ENCODE measurements at places on chromosomes 2 and 18. TPM values are rescaled to one million over a fixed set of nuclear protein-coding genes. Genes with fewer than 3 reads are reported as not detected.

GRCh38 chr2:44286884-44287638 lies 11.8 kb downstream of the SLC3A1 start:
- no peak overlapping the region for H3K4me3 ChIP-seq
- no peak for DNase-seq
- no peak overlapping the region for H3K27ac ChIP-seq
- no peaks in the 10 kb centered on the region for H3K36me3 ChIP-seq

- H3K4me1 ChIP-seq = peaks cover 10% of the 10 kb centered on the region
- H3K4me3 ChIP-seq = no peak overlapping the region
- H3K27ac ChIP-seq = no peak overlapping the region
- H3K36me3 ChIP-seq = no peaks in the 10 kb centered on the region
- H3K27me3 ChIP-seq = peaks cover 23% of the 10 kb centered on the region
Observed at GRCh38 chr2:222050981-222051380, 247.8 kb downstream of the PAX3 start.

GRCh38 chr2:17879137-17879912 lies 858 bp downstream of the KCNS3 start:
- no peak overlapping the region for H3K27ac ChIP-seq
- H3K27me3 ChIP-seq = peaks cover 31% of the 10 kb centered on the region
- peak overlapping the region; percentile 87 for H3K4me3 ChIP-seq
- H3K36me3 ChIP-seq = no peaks in the 10 kb centered on the region
- peak; percentile 22 for DNase-seq

DNA sequence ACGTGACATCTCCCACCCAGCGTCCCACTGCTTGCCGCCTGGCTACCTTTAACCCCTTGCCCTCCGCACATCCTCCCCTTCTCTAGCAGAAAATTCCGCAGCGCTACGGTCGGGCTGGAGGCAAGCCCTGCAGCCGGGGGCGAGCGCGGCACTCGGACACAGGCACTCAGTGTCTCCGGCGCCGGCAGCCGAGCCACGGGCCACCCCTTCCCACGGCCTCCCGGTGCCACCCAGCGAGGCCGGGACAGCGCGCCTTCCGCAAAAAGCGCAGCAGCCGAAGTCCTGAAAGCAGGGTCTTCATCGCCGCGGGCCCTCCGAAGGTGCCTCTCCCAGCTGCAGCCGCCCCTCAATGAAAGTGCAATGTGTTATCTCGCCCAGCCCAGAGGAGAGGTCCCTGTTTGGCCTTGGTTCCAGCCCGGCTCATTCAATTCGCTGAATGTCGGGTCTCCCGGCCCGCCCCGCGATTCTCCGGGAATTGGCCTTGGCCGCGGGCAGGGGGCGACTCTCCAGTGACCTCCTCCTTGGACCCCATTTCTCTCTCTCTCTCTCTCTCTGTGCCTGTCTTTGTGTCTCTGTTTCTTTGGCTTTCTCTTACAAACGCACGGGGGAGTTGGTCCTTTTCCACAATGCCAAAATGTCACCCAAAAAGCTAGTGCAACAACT lies 1.1 kb downstream of the DLGAP1 start:
- no peaks in the 10 kb centered on the region for H3K27me3 ChIP-seq
- no peaks in the 10 kb centered on the region for H3K4me1 ChIP-seq
- H3K4me3 ChIP-seq = no peak overlapping the region

DNA sequence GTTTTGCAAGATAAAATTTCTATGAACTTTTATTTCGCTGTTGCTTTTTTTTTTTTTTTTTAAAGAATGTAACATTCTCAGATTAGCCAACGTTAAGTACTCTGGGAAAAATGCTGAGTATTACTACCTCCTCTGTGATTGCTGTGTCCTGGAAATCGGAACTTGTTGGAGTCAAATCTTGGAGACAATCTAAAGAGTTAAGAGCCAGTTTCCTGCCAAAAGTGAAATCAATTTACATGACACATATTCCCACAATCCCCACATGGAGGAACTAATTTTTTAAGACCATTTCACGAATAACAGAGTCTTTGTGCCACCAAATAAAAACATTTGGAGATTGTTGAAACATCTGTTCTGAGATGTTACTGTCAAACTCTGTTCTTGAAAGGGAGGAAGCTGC lies 127.8 kb downstream of the MEP1B start:
- no peaks in the 10 kb centered on the region for H3K27me3 ChIP-seq
- DNase-seq = no peak
- no peak overlapping the region for H3K4me3 ChIP-seq
- H3K27ac ChIP-seq = no peak overlapping the region
- H3K36me3 ChIP-seq = no peaks in the 10 kb centered on the region

DNA sequence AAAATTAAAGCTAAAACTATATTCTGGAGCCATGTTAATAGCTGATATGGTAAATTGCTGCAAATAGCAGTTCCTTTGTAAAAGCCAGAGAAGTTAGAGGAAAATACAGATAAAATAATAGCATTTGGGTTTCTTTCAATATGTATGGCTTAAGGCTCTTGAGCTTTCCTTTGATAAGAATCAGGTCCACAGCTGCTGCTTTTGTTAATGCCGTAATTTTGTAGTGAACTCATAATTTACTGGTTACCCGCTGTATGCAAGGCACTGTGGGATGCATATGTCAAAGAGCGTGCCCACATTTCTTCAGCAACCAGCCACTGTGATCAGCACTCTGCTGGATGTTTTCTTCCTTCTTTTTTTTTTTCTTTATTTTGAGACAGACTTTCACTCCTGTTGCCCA lies 79.1 kb downstream of the MOGAT1 start:
- peaks cover 32% of the 10 kb centered on the region for H3K4me1 ChIP-seq
- H3K27me3 ChIP-seq = no peaks in the 10 kb centered on the region
- no peak overlapping the region for H3K27ac ChIP-seq
- no peak for DNase-seq
- no peak overlapping the region for H3K4me3 ChIP-seq

GRCh38 chr2:100632759-100633158 lies 70.0 kb downstream of the PDCL3 start:
- DNase-seq = no peak
- no peak overlapping the region for H3K4me3 ChIP-seq
- H3K4me1 ChIP-seq = no peaks in the 10 kb centered on the region
- H3K36me3 ChIP-seq = no peaks in the 10 kb centered on the region

- peaks cover 5% of the 10 kb centered on the region for H3K27me3 ChIP-seq
- no peaks in the 10 kb centered on the region for H3K4me1 ChIP-seq
- DNase-seq = peak; percentile 64
- no peak overlapping the region for H3K4me3 ChIP-seq
- no peak overlapping the region for H3K27ac ChIP-seq
Observed at GRCh38 chr18:35407871-35408481, 30.8 kb upstream of the ZNF396 start.

DNA sequence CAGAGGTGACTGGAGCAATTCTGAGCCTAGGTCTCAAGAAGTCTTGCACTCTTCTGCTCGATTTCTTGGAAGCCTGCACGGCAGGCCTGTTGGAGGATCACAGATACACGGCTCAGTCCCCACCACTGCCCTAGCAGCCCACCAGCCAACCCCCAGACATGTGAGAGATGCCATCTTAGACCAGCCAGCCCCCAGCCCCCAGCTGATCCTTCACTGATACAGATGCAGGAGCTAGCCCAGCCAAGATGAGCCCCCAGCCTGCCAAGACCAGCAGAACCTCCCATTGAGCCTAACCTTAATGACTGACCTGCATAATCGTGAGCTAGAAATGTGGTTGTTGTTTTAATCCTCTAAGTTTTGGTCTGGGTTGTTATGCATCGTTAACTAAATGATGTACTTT lies 47.5 kb downstream of the INHBB start:
- no peak overlapping the region for H3K27ac ChIP-seq
- peaks cover 19% of the 10 kb centered on the region for H3K4me1 ChIP-seq
- no peaks in the 10 kb centered on the region for H3K36me3 ChIP-seq
- no peak for DNase-seq
- H3K4me3 ChIP-seq = no peak overlapping the region
- peaks cover 7% of the 10 kb centered on the region for H3K27me3 ChIP-seq

GRCh38 chr2:159201360-159202063 lies 85.0 kb downstream of the WDSUB1 start:
- DNase-seq = peak; percentile 11
- H3K27ac ChIP-seq = peak overlapping the region; percentile 94
- peaks cover 27% of the 10 kb centered on the region for H3K36me3 ChIP-seq
- peak overlapping the region; percentile 50 for H3K4me3 ChIP-seq

DNA sequence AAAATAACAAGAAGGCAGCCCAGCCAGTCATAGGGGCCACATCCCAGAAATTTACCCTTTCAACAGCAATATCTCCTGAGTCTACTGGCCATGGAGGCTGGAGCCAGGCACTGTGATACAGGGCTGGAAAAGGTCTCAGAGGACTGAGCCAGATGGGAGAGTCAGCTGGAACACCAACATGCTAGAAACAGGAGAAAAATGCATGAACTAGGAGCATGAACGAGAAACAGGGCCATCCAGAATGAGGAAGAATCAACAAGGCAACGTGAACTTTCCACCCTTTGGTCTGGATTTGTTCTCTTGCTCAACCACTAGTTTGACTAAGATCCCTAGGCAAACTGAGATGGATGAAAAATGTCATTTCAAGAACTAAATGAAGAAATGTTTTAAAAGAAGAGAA lies 13.1 kb downstream of the PID1 start:
- no peak for DNase-seq
- H3K27me3 ChIP-seq = peaks cover 2% of the 10 kb centered on the region
- peaks cover 26% of the 10 kb centered on the region for H3K36me3 ChIP-seq
- H3K4me1 ChIP-seq = no peaks in the 10 kb centered on the region

DNA sequence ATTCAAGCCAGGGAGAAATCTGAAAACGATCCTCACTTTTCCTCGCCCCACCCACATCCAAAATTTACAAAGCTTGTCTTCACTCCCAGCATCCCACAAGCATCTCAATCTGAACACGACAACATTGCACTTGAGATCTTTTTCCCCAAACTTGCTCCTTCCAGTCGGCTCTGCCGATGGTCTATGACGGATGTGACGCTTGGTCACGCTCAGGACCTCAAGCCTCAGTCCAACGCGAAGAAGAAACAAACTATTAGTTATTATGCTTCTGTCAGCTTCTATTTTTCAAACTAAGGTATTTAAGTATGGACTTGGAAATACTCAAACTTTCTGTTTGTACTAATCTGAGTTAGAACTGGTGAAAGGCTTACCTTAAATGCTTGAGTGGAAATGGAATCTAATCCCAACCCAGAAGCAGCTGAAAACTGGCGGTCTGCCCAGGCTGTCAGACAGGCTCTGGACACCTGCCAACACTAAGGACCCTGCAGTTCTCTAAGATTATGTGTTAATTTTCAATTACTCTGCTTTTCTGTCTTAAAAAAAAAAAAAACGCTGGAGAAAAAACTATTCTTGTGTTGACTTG lies 132.1 kb upstream of the DNMT3A start:
- DNase-seq = no peak
- no peaks in the 10 kb centered on the region for H3K4me1 ChIP-seq
- H3K27me3 ChIP-seq = no peaks in the 10 kb centered on the region
- H3K36me3 ChIP-seq = peaks cover 8% of the 10 kb centered on the region

- H3K27me3 ChIP-seq = peaks cover 2% of the 10 kb centered on the region
- DNase-seq = no peak
- no peak overlapping the region for H3K27ac ChIP-seq
- no peaks in the 10 kb centered on the region for H3K36me3 ChIP-seq
Observed at GRCh38 chr2:215274829-215275228, 37.0 kb upstream of the ATIC start.

GRCh38 chr18:37575646-37576045 lies 10.0 kb upstream of the CELF4 start:
- H3K4me1 ChIP-seq = no peaks in the 10 kb centered on the region
- no peaks in the 10 kb centered on the region for H3K36me3 ChIP-seq
- peaks cover 13% of the 10 kb centered on the region for H3K27me3 ChIP-seq
- no peak overlapping the region for H3K27ac ChIP-seq
- no peak overlapping the region for H3K4me3 ChIP-seq

DNA sequence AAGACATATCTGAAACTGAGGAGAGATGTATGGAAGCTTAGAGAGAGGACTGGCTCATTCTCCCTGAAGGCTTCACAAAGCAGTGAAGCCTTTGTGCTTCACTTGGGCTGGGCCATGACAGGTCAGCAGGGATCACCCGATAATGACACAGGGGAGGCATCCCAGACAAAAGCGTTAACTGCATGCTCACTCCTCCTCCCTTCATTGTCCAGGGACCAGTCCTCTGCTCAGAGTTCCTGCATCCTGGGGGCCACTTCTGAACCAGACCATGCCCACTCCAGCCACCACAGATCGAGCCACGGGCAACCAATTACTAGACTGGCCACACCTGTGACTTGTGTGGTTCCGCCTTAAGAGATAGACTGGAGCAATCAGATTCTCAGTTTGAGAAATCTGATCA lies 236.0 kb downstream of the CLIP4 start:
- H3K27ac ChIP-seq = no peak overlapping the region
- no peaks in the 10 kb centered on the region for H3K36me3 ChIP-seq
- H3K4me1 ChIP-seq = no peaks in the 10 kb centered on the region
- no peak for DNase-seq
- H3K27me3 ChIP-seq = peaks cover 10% of the 10 kb centered on the region

DNA sequence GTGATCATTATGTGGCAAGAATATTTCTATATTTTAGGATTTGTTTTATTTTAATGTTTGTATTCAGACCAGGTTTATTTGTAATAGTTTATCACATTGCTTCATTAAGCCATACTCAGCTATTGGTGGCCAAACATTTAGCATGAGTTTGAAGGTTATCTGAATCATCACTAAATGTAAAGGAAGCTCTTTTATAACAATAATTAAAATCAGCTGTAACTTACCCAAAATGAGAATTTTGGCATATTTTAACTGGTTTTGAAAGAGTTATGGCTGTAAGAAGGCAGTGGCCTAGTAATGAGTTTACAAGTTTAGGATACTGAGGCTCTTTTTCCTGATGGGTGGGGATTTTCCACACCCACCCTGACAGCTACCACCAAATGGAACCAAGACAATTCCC lies 177.8 kb downstream of the EN1 start:
- peak overlapping the region; percentile 100 for H3K27ac ChIP-seq
- peak overlapping the region; percentile 83 for H3K4me3 ChIP-seq
- no peak for DNase-seq
- H3K4me1 ChIP-seq = peaks cover 83% of the 10 kb centered on the region
- H3K27me3 ChIP-seq = no peaks in the 10 kb centered on the region

DNA sequence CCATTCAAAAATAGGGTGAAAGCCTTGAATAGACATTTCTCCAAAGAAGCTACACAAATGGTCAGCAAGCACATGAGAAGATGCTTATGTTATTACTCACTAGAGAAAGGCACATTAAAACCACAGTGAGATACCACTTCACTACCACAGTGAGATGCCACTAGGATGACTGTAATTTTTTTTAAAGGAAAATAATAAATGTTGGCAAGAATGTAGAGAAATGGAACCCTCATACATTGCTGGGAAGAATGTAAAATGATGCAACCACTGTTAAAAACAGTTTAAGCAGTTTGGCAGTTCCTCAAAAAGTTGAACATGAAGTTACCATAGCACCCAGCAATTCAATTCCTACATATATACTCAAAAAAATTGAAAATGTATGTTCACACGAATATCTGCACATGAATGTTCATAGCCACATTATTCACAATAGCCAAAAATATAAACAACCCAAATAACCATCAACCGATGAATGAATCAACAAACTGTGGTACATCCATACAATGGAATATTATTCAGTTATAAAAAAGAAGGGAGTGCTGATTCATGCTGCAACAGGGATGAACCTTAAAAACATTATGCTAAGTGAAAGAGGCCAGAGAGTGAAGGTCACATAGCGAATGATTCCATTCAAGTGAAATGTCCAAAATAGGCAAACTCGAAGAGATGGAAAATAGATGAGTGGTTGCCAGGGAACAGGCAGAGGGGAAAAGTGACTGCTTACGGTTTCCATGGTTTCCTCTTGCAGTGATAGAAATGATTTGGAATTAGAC lies 156.2 kb upstream of the NDUFV2 start:
- H3K4me1 ChIP-seq = peaks cover 88% of the 10 kb centered on the region
- peaks cover 12% of the 10 kb centered on the region for H3K36me3 ChIP-seq
- no peaks in the 10 kb centered on the region for H3K27me3 ChIP-seq
- H3K27ac ChIP-seq = peak overlapping the region; percentile 92

The MAL gene
- total RNA-seq = not detected

Measured in HFFc6 (cell line).